ENCODE measurements at places on chromosomes 7 and 10.

- no peak for DNase-seq
These were observed 1.8 kb downstream of the SUFU start for GRCh38 chr10:102505462-102506115.

DNA sequence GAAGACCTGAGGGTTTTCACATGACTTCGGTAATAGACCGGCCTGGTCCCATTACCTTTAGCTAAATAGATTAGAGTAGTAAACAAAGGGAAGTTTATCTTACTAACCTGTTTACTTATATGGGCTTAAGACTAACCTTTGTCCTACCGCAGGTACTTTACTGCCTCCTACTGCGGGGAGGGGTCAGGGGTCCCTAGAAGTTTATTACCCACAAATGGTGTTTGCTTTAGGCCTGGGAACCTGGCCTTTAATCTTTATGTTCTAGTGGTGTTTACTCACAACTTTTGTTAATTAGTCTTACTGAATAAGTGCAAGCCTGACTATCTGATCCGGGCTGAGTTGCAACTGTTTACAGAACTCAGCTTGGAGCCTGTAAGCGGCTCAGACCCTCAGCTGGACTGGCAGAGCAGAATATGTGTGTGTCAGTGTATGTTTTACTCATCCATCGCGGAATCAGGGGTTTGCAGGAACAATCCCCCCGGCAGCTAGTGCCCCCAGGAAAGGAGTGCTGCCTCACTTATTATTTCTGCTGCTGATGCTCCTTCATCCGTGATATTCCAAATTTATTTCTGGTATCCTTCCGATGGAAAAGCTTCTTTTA lies 578.9 kb upstream of the SEMA3D start:
- DNase-seq: no peak

GRCh38 chr7:134720091-134720935 lies 59.1 kb upstream of the CALD1 start:
- DNase-seq: no peak

- DNase-seq: no peak
These were observed 140.5 kb upstream of the RHOBTB1 start for GRCh38 chr10:61084493-61084892.

- DNase-seq: no peak
These were observed 140.0 kb upstream of the TPK1 start for GRCh38 chr7:144975882-144976281.

GRCh38 chr7:134483296-134483695 lies 24.4 kb upstream of the AKR1B1 start:
- no peak for DNase-seq

DNA sequence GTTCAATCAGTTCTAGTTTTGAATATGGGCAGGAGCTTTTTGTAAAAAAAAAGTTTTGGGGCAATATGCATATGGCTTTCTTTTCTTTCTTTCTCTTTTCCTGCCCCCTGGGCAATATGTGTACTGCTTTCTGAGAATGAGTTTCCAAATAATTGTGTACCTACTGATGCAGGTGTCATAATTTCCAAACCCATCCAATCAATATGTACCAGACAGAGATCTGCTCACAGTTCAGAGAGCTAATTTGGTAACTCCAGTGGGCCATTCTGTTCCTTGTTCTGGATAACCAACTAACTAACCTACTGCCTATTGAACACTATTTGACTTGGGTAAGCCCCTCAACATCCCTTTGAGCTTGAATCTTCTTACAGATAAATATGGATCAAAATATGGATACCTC lies 32.6 kb downstream of the HHEX start:
- no peak for DNase-seq

All from stimulated activated CD8-positive, alpha-beta memory T cell treated with anti-CD3 and anti-CD28 coated beads, Interleukin-2, amount 100 ng/mL, for 48 hours (primary cell).